Type B pancreatic cell (in vitro differentiated cells): ENCODE measurements at places on chromosomes 16 and 17. TPM values are rescaled to one million over a fixed set of nuclear protein-coding genes. Genes with fewer than 3 reads are reported as not detected.

DNA sequence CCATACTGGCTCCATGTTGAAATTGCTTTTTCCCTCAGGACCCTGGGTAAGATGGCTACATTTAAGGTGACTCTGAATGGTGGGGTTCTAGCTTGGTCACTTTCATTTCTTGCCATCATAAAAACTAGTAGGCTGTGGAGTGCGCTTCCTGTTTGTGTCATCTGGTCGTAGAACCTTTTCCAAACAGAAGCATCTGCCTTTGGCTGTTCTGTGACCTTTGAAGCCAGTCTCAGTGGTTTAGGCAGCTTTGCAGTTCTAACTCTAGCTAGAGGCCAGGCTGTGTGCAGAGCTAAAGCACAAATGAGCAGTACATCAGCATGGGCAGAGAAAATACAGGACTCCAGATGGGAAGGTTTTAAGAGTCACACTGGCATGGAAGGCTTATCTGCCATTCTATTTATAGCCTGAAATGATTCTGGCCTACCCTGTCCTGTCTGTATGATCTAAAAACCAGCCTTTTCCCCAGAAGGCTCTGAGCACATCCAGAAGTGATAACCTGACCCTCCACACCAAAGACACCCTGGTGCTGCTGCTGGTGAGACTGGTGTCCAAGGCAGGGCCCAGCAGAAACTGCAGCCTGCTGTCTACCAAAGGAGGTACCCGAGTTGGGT lies 8.6 kb downstream of the ESRP2 start:
- peaks cover 3% of the 10 kb centered on the region for H3K36me3 ChIP-seq
- no peak overlapping the region for H3K4me3 ChIP-seq
- peaks cover 5% of the 10 kb centered on the region for H3K4me1 ChIP-seq

GRCh38 chr17:48770954-48771353 lies 42.4 kb upstream of the HOXB13 start:
- H3K27ac ChIP-seq, result no peak overlapping the region
- H3K36me3 ChIP-seq, result no peaks in the 10 kb centered on the region
- DNase-seq, result no peak
- peaks cover 46% of the 10 kb centered on the region for H3K27me3 ChIP-seq
- H3K4me3 ChIP-seq, result no peak overlapping the region
- H3K4me1 ChIP-seq, result no peaks in the 10 kb centered on the region

CDH1 gene
- 190 and 544 TPM in 2 replicates for total RNA-seq

- H3K36me3 ChIP-seq, result no peaks in the 10 kb centered on the region
- H3K27ac ChIP-seq, result no peak overlapping the region
- no peak overlapping the region for H3K4me3 ChIP-seq
- no peak for DNase-seq
Measured at GRCh38 chr16:17544785-17545184, 74.0 kb upstream of the XYLT1 start.

- H3K27me3 ChIP-seq, result peaks cover 4% of the 10 kb centered on the region
- H3K36me3 ChIP-seq, result no peaks in the 10 kb centered on the region
- H3K4me3 ChIP-seq, result no peak overlapping the region
- H3K4me1 ChIP-seq, result no peaks in the 10 kb centered on the region
Measured at GRCh38 chr16:26505496-26505895, 561.2 kb upstream of the C16orf82 start.

DNA sequence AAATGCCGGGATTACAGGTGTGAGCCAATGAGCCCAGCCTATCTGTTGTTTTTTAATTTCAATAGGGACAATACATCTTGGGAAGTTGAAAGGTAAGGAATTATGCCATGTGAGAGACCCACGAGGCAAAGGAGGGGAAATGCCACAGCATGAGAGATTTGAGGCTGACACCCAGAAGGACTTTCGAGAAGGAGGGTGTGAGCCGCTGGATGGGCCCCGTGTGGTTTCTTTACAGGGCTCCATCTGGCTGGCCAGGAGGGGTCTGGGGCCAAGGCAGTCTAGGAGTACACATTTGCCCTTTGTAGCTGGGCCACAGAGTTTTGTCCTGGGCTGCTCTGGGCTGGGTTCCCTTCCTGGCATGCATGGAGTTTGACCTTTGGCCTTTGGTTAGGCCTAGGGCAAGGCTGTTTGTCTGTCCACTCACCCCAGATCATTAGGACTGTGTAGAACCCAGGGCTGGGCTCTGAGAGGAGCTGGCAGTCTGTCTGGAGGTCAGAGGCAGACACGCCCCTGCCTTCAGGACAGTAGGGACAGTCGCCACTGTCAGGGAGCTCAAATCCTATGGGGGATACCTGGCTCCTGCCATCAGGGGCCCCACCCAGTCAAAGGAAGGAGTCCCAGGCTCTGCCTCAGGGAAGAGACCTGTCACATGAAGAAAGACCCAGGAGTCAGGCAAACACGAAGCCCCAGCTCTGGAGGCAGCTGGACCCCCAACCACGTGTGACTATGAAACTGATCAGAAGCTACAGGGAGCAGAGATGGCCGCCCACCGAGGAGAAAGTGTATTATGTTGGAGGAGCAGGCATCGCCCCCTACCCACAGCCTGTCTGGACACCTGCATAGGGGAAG lies 24.2 kb upstream of the NXPH3 start:
- peaks cover 20% of the 10 kb centered on the region for H3K4me1 ChIP-seq
- H3K4me3 ChIP-seq, result no peak overlapping the region
- peaks cover 14% of the 10 kb centered on the region for H3K27me3 ChIP-seq
- H3K27ac ChIP-seq, result no peak overlapping the region
- H3K36me3 ChIP-seq, result no peaks in the 10 kb centered on the region

- DNase-seq, result no peak
- H3K27ac ChIP-seq, result no peak overlapping the region
- peaks cover 55% of the 10 kb centered on the region for H3K27me3 ChIP-seq
- no peaks in the 10 kb centered on the region for H3K36me3 ChIP-seq
Measured at GRCh38 chr17:2776589-2777241, 19.5 kb upstream of the RAP1GAP2 start.

DNA sequence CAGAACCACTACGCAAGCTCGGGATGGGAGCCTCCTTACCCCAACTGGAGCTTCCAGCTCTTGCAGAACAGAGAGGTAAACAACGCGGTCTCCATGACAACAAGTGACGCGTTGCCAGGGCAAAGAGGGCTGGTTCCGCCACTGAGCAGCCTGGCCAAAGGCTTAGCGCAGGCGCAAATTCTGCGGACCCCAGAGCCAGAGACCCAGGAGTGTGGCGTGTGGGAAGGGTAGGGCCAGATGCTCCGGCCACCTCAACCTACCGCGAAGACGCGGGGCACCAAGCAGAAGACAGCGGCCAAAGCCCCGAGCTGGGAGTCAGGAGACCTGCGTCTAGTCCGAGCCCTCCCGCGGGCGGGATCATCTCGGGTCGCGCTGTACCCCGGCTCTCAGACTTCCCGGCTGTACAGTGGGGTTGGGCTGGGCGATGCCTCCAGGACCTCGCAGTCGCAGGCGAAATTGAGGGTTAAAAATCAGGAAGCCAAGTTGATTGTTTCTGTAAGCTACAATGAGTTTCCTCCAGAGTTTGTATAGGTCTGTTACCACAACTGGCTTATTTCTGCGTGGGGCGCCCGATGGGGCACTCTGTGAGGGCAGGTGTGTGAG lies at the start of gene TEKT1:
Gene TEKT1 (minus strand): TSS at position 69 of the 603 bp plus-strand sequence. CDS start 1,353 bp downstream, outside the sequence.
- H3K4me3 ChIP-seq, result peak within 1 kb of the TSS; percentile 87
- no peaks in the 10 kb centered on the region for H3K4me1 ChIP-seq
- H3K36me3 ChIP-seq, result no peaks in the 10 kb centered on the region
- peak within 1 kb of the TSS; percentile 55 for H3K27ac ChIP-seq

DNA sequence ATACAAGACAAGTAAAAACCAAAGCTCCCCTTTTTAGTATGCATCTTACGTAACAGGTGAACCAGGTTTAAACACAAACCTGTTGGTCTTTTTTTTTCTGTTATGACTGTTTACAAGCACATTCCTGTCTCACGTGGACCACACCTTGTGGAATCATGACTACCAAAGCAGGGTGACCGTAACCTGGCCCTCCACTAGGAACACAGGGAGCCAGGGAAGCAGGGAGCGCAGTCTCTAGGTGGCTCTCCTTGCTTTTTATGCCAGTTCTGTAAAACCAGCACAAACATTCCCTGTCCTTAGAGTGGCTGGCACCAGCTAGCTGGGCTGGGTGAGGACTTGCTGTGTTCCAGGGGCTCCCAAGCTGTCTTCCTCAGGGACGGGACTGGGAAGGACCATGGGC lies 44.1 kb downstream of the DDX19A start:
- no peak for DNase-seq
- H3K4me1 ChIP-seq, result no peaks in the 10 kb centered on the region
- H3K27ac ChIP-seq, result peak overlapping the region; percentile 38
- no peaks in the 10 kb centered on the region for H3K27me3 ChIP-seq
- peaks cover 8% of the 10 kb centered on the region for H3K36me3 ChIP-seq

- H3K4me1 ChIP-seq, result peaks cover 26% of the 10 kb centered on the region
- no peak overlapping the region for H3K4me3 ChIP-seq
- H3K36me3 ChIP-seq, result peaks cover 21% of the 10 kb centered on the region
- no peak for DNase-seq
Measured at GRCh38 chr16:54027558-54027957, 259.0 kb downstream of the IRX3 start.

RNF227 gene
- total RNA-seq, result 3.3 and 3.8 TPM in 2 replicates

IL17C gene
- total RNA-seq, result 0.39 TPM in 1 of 2 replicates, not detected in the other

- H3K27ac ChIP-seq, result peak within 1 kb of the TSS; percentile 66
- DNase-seq, result no peak
- peaks cover 30% of the 10 kb centered on the region for H3K4me1 ChIP-seq
- no peaks in the 10 kb centered on the region for H3K36me3 ChIP-seq
- H3K4me3 ChIP-seq, result peak within 1 kb of the TSS; percentile 82
Measured at GRCh38 chr17:34254651-34255380, at the start of gene CCL2. CCL2 (plus strand) TSS chr17:34255285; CDS start chr17:34255350, 65 bp downstream.

ATXN1L gene
- 27.8 and 29.0 TPM in 2 replicates for total RNA-seq

GRCh38 chr17:21100636-21101035 lies 26.1 kb upstream of the DHRS7B start:
- no peaks in the 10 kb centered on the region for H3K36me3 ChIP-seq
- DNase-seq, result no peak
- H3K27ac ChIP-seq, result no peak overlapping the region
- H3K4me1 ChIP-seq, result peaks cover 5% of the 10 kb centered on the region
- no peak overlapping the region for H3K4me3 ChIP-seq

ENGASE gene
- 45.0 and 72.6 TPM in 2 replicates for total RNA-seq

ZMYND15 gene
- total RNA-seq, result 0.70 and 1.4 TPM in 2 replicates
